ENCODE measurements at places on chromosomes 12 and 14.

- DNase-seq, result peak; percentile 89
These were observed 26.3 kb downstream of the ITGA7 start for GRCh38 chr12:55681142-55682077.

- DNase-seq, result no peak
These were observed 7.8 kb upstream of the NEK9 start for GRCh38 chr14:75134644-75135043.

DNA sequence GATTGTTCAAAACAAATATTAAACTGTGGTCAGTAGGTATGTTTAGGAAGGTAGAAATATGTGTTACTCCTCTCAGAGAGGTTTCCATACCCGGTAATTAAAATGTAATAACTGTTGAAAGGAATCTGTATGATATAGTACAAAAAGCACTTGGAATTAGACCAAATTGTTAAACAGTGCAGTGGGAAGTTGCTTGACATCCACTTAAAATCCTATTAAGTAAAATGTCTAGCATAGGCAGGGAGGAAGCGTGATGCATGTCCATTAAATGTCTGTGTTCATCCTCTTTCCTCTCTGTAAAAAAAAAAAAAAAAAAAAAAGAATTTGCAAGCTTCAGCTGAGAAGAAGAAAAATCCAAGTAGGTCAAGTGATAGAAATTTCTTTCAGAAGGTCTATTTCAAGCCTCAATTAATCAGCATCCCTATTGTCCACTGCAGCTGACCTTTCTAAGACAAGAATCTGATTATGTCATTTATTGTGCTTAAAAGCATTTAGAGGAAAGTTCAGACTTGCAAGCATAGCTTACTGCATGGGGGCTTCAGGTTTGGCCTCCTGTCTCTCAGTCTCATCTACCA is 265.6 kb upstream of the RGS6 start:
- no peak for DNase-seq

DNA sequence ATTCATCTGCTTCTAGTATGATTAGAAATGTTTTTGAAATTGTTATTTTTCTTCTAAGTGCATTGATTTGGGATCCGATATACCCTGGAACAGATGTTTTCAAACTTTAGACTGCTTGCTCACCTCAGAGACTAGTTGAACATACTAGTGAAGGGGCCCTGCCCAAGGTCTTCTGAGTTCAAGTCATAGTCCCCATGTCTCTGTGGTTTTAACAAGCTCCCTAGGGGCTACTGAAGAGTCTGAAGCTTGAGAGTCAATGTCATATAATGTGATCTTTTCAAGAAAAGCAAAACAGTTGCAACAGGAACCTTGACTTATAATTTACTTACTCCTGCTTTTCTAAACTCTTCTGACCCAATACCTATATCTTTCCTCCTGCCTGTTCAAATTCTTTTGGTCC is 7.5 kb upstream of the UBE2N start:
- no peak for DNase-seq

DNA sequence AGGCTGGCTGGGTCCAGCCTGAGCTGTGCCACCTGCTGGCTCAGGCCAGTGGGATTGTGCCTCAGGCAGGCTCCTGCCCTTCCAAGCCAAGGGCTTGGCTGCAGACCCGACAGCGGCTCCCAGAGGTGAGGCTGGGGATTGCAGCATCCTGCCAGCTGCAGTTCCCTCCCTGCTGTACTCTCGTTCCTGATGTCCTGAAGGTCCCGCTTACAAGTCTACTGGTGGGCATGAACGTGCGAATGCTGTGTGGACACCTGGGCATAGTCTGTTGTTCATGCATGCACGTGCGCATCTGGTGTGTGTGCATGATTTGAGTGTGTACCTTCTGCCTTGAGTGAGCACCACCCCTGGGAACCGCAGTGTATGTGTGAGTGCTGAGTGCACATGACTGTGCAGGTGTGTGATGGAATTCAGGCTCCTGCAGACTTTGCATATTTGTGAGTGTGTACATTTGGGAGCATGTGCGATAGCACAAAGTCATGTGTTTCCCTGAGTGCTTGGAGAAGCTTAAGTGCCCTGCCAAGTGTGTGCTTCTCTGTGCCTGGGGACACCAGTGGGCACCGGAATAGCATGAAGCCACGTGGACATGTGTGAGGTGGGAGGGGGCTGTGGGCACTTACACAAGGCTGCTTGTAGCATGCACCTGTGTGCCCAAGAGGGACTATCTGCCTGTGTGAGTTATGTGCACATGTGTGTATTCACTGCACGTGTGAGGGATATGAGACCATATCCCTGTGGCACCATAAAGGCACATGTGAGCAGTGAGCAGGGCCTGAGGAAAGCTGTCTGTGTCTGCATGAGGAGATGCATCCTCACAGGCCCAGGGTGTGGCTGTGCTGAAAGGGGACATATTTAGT is 19.3 kb upstream of the KRT7 start:
- DNase-seq, result peak; percentile 89

DNA sequence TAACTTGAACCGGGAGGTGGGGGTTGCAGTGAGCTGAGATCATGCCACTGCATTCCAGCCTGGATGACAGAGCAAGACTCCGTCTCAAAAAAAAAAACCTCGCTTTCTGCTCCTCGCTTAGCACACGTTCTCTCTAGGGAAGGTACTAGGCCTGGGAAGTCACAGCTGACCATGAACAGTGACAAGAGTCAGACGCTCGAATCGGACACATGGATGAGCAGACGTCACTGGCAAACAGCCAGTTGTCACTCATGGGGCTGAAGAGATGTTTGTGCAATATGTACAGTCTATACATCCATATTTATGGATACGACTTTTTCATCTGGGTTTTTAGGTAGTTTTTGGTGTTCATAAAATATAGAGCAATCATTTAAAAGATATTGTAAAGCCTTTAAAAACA is 19.4 kb downstream of the TCHP start:
- DNase-seq, result no peak

GRCh38 chr12:130989391-130989790 is 35.7 kb downstream of the ADGRD1 start:
- DNase-seq, result no peak

DNA sequence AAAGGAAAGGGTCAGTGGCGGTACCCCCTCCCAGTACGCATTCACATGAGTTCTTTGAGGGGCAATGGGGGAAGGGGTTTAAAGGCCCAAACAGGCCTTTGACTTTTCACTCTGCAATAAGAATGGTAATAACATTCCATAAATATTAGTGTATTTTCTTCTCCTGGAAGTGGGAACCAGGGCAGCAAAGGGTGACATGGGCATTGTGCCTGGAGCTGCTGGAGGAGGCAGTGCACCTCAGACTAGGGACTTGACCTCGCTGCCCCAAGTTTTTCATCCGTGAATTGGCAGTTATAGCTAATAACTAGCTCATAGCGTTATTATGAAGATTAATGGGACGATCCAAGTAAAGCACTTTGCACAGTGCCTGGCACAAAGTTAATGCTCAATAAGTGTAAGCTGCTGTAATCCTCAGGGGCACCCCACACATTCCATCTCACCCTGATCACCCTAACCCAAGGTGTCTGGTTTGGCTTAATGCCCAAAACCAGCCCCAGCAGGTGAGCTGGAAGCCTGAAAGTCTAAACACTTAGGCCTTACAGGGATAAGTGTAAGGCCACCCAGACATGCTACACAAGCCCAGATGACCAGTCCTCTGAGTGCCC is 2.8 kb upstream of the KCNH3 start:
- no peak for DNase-seq

- peak; percentile 16 for DNase-seq
These were observed 784.0 kb downstream of the TMTC2 start for GRCh38 chr12:83470749-83471148.
